ENCODE measurements at places on chromosomes 2 and 18.

DNA sequence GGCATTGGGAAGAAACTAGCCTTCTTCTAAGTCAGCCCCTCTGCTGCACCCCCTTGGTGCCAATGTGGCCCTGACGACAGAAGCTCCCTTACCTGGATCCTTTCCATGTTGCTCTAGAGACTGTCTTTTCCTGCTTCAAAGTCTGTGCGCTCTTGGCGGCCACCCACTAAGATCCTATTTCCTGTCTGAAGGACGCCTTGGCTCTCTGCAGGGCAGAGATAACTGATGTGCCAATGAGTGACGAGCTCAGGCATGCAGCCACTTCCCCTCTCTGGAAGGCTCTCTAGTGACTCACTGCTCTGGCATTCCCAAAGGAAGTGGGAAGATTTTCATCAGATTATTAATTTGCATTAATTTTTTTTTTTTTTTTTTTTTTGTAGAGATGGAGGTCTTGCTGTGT is 273.5 kb downstream of the CDH20 start:
- peak; percentile 85 for DNase-seq

- no peak for DNase-seq
Measured at GRCh38 chr2:120243211-120243610, 9.4 kb upstream of the RALB start.

DNA sequence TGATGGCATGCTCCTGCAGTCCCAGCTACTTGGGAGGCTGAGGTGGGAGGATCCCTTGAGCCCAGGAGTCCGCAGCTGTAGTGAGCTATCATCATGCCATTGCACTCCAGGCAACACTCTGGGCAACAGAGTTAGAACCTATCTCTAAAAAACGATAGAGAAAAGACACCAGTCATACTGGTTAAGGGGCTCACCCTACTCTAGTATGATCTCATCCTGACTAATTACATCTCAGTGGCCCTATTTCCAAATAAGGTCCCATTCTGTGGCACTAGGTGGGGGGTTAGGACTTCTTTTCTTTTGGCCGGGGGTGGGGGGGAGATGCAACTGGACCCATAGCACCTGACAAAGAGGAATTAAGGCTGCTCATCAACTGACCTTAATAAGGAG is 163.2 kb upstream of the NCK2 start:
- no peak for DNase-seq

- DNase-seq, result no peak
Measured at GRCh38 chr18:40670668-40671375, 1284.2 kb upstream of the PIK3C3 start.

DNA sequence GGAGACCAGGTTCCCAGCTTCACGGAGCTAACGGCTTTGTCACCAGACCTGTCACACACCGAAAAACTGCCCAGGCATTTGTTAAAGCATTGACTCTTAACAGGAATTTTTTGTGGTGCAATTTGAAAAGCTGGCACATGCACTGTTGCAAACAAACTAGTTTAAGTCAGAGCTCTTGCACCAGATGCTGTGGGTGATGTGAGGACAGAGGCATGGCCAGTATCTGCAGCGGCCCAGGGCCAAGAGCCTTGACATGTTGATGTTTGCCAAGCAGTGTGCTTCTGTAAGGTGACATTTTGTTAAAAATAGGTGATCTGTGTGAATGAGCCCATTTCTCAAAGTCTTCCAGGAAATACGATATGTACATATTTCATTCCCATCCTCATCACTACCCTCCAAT is 142.5 kb downstream of the MTCL1 start:
- DNase-seq, result no peak

GRCh38 chr2:203744091-203744490 is 37.7 kb downstream of the CD28 start:
- peak; percentile 14 for DNase-seq

DNA sequence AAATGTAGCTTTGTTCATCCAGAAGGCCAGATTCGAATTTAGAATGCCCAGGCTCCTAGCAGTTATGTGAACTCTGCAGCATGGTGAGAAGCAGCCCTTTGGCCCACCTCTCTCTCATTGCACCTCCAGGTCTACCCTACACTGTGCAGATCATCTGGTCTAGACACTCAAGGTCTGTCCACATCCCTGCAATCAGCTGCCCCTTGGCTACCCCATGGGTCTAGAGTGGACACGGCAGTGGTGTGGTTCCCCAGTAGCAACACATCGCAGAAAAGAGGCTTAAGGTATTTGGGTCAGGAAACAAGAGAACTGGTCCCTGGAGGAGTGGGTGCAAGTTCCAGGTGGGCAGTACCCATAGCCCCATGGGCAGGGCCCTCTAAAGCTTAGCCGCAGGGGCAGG is 76.6 kb upstream of the BCL2L11 start:
- no peak for DNase-seq

- DNase-seq, result no peak
Measured at GRCh38 chr2:72674982-72675915, 150.6 kb downstream of the EXOC6B start.

DNA sequence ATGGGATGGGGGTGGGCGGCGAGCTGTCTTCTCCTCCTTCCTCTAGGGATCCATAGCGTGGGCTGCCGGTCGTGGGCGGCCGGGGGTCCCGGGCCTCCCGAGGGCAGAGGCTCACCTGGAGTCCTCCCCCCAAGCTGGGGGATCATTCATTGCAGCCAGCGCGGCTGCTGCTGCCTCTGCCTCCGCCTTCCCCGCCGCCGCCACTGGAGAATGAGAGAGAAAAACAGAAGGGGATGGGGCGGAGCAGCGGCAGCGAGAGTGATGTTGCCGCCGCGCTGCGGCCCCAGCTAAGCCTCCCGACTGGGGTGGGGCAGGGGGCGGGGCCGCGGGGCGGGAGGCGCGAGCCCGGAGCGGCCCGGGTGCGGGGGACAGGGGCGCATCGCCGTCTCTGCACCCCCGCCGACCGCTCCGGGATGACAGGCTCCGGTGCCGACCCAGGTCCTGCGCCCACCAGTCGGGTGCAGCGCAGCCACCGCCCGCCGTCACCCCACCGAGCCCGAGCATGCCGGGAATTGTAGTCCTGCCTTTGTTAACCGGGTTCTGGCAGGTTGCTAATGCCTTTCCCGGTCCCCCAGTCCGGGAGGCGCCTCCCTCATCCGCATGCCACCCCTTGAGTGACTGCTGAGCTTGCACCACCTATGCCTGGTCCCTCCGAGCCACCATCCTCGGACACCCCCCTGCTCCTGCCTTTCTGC is at the start of gene KIF3C:
Gene KIF3C (minus strand): TSS at position 225 of the 695 bp plus-strand sequence. CDS start 580 bp downstream, outside the sequence.
- peak; percentile 70 for DNase-seq

GRCh38 chr2:161146996-161147395 is 13.2 kb upstream of the TANK start:
- no peak for DNase-seq

DNA sequence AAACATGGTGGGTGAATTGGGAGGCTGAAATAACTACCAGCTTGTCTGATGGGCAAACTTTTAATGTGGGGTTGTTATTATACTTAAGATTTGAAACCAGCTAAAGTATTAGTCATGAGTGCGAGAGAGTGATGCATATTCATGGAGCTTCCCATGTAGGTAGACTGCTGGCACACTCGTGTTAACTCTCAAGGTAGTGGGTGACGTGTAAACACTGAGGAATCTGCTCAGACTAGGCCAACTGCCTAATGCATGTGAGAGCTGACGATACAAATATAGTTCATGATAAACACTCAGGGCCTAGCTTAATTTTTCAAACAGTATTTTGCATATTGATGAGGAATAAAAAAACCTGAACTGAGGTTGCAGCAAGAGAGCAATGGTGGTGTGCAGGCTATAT is 1165.7 kb upstream of the PIK3C3 start:
- no peak for DNase-seq

GRCh38 chr2:169397697-169398096 is 35.4 kb upstream of the LRP2 start:
- DNase-seq, result no peak

GRCh38 chr2:172836827-172837226 is 101.2 kb downstream of the RAPGEF4 start:
- DNase-seq, result no peak

- DNase-seq, result no peak
Measured at GRCh38 chr2:233030-233429, 30.8 kb downstream of the SH3YL1 start.

DNA sequence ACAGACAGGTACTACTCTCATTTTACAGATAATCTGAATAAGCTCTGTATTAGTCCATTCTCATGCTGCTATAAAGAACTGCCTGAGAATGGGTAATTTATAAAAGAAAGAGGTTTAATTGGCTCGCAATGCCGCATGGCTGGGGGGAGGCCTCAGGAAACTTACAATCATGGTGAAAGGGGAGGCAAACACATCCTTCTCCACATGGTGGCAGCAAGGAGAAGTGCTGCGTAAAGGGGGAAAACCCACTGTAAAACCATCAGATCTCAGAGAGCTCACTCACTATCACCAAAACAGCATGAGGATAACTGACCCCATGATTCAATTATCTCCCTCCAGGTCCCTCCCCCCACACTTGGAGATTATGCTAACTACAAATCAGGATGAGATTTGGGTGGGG is 254.4 kb downstream of the KCNE4 start:
- peak; percentile 41 for DNase-seq

DNA sequence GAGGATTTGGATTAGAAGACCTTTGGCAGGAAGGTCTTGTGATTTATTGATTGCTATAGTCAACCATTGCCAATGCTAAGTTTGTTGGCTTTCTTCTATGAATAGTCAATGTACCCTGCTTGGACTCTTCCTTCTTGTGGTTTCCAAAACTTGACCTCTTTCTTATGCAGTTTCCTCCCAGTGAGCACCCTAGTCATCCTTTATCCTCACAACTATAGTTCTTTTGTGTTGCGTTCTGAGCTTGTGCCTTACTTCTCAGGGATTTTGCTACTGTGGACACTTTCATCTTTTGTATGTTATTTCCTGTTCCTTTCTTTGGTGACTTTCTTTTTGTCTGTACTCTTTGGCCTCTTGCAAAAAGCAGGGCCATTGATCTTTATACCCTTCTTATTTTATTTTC is 168.2 kb downstream of the LRRTM1 start:
- no peak for DNase-seq

GRCh38 chr2:112725545-112726457 is 5.0 kb downstream of the NT5DC4 start:
- no peak for DNase-seq

DNA sequence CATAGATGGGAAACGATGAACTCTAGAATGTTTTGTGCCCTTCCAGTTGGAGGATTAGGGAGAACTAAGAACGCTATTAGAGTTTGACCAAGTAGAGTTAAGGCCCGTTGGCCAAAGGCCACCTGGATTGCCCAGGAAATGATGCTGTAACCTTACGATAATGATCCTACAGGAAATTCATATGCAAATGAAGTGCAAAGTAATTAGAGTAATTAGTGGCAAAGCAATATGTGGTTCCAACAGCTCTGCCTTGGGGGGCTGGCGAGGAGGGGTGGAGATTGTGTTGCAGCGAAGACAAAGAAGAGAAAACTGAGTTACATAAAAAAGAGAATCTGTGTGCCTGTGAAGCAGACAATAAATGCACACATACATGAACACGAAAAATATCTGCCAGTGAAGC is 61.5 kb upstream of the BOD1L2 start:
- DNase-seq, result no peak
